Tibial nerve (tissue), 4 donors: ENCODE measurements at places on chromosomes 13 and 19. TPM values are rescaled to one million over a fixed set of nuclear protein-coding genes. Genes with fewer than 3 reads are reported as not detected.

The CA11 gene
- total RNA-seq: 4.2 TPM

- H3K4me3 ChIP-seq: peak overlapping the region; percentile 42
- DNase-seq: peak; percentile 60
- H3K27me3 ChIP-seq: peaks cover 86% of the 10 kb centered on the region
- H3K36me3 ChIP-seq: no peaks in the 10 kb centered on the region
- H3K27ac ChIP-seq: no peak overlapping the region
- peaks cover 34% of the 10 kb centered on the region for H3K4me1 ChIP-seq
Measured at GRCh38 chr19:10424011-10424637, 3.8 kb downstream of the PDE4A start.

- H3K4me3 ChIP-seq: peak overlapping the region; percentile 7
- no peak overlapping the region for H3K27ac ChIP-seq
- H3K27me3 ChIP-seq: peaks cover 79% of the 10 kb centered on the region
- no peak for DNase-seq
Measured at GRCh38 chr19:47447470-47448359, 24.0 kb downstream of the SLC8A2 start.

DNA sequence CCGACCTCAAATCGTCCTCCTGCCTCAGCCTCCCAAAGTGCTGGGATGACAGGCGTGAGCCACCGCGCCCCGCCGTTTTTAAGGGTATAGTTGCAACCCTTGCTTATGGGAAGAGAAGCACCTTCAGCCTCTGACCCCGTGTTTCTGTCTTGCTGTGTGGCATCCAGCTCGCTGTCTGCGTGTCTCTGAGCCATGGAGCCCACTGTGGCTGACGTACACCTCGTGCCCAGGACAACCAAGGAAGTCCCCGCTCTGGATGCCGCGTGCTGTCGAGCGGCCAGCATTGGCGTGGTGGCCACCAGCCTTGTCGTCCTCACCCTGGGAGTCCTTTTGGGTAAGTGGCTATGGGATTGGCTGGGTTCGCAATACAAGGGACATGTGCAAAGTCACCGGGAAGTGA, 29.5 kb downstream of the TMPRSS9 start:
- H3K27ac ChIP-seq: no peak overlapping the region
- H3K4me3 ChIP-seq: no peak overlapping the region
- H3K36me3 ChIP-seq: no peaks in the 10 kb centered on the region
- H3K27me3 ChIP-seq: no peaks in the 10 kb centered on the region
- DNase-seq: no peak

DNA sequence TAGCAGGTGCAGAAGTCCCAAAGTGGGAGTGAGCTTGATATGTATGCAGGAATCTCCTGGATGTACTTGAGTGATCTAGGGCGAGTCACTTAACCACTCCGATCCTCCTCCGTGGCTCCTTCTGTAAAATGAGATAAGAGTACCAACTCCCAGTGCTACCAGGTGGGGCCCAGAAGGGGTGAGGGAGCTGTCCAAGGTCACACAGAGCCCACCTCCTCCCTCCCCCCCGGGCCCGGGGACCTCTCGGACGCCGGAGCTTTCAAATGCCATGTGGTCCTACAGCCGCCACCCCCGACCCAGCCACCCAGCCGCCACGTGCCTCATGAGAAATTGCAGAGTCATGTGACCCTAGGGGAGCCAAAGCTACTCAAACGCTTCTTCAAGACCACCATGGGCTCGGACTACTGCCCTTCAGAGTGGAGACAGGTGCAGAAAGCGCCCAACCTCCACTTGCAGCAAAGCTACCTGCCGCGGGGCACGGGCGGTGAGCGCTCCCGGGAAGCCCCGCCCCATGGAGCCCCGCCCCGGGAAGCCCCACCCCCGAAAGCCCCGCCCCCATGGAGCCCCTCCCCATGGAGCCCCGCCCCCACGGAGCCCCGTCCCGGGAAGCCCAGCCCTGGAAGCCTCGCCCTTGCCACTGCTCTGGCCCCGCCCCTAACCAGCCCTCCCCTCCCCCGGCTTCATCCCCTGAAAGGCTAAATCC, 10.1 kb upstream of the ZNF358 start:
- DNase-seq: no peak
- peaks cover 8% of the 10 kb centered on the region for H3K4me1 ChIP-seq
- H3K27ac ChIP-seq: no peak overlapping the region
- no peaks in the 10 kb centered on the region for H3K36me3 ChIP-seq
